ENCODE measurements at places on chromosomes 2 and 18. TPM values are rescaled to one million over a fixed set of nuclear protein-coding genes. Genes with fewer than 3 reads are reported as not detected.

GRCh38 chr2:8641301-8641965 lies 40.4 kb upstream of the ID2 start:
- DNase-seq, result no peak

Gene LINC00305
- total RNA-seq, result not detected

GRCh38 chr2:228247335-228247734 lies 65.8 kb upstream of the SPHKAP start:
- DNase-seq, result no peak

DNA sequence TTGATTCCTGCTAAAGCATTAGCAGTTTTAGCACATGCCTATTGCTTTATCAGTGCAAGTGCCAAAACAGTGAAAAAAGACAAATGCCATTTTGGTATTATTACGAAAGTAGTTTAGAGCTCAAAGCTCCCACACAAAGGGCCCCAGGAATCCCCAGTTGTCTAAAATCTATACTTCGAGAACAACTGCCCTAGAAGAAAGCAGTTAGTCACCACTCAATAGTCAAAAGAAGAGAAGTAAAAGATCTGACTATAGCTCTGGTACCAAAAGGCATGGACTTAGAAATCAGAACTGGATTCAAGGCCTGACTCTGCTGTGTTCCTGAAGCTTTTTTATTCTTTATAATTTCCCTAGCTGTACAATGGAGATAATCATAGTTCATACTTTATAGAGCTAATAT lies 21.8 kb downstream of the SCN3A start:
- DNase-seq, result no peak

GRCh38 chr2:177031438-177032180 lies 181.0 kb upstream of the HNRNPA3 start:
- DNase-seq, result no peak

Gene TRIM43
- not detected for total RNA-seq

GRCh38 chr2:79714283-79714682 lies 201.4 kb downstream of the CTNNA2 start:
- DNase-seq, result no peak

Gene LOXHD1
- 0.62 TPM for total RNA-seq

Gene ZNF397
- total RNA-seq, result 12.7 TPM

- no peak for DNase-seq
Measured at GRCh38 chr2:33395034-33395433, 81.4 kb upstream of the RASGRP3 start.

DNA sequence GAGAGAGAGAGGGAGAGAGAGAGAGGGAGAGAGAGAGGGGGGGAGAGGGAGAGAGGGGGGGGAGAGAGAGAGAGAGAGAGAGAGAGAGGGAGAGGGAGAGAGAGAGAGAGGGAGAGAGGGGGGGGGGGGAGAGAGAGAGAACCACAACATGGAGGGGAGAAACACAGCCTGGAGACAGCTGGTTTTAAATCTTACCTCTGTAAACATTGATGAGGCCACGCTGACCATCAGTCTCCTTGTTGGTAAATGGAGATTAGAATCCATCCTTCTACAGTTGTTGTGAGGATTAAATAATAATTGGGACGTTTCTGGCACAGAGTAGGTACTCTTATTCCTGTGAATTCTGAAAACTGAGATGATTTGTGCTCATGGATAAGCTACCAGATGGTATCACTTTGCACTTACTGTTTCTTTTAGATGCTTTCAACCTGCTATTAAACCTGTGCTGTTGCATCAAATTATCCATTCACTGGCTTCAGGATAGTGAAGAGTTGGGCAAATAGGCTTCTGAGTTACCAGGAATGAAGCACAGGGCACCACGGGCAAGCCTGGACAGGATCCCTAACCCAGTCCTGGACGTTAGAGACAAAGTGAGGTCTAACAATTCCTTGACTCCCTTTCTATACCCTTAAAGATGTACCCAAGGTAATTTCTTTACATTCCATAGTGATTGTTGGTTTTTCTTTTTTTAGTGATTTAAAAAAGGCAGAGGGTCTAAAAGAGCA lies 318.1 kb downstream of the ZNF521 start:
- DNase-seq, result no peak

Gene HOXD11
- not detected for total RNA-seq

GRCh38 chr2:152019732-152020131 lies 79.1 kb downstream of the CACNB4 start:
- DNase-seq, result no peak

- no peak for DNase-seq
Measured at GRCh38 chr18:12879840-12880540, 4.0 kb downstream of the PTPN2 start.

GRCh38 chr2:221397187-221397586 lies 174.9 kb downstream of the EPHA4 start:
- DNase-seq, result no peak

Gene HTR2B
- total RNA-seq, result 0.24 TPM

Gene MC2R
- not detected for total RNA-seq

DNA sequence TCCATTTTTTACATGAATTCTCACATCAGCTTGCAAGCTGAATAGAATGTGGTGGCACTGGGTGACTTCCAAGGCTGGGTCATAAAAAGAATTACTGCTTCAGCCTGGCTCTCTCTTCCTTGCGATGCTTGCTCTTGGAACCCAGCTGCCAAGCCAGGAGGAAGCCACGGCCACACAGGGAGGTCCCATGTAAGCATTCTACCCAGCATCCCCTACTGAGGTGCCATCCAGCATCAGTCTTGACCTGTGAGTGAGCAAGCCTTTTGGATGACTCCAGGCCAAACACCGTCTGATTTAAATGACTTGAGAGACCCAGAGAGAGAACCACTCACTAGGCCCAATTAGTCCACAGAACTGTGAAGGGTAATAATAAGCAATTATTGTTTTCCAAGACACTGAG lies 750.3 kb upstream of the RAB6C start:
- DNase-seq, result no peak

Gene CHRND
- total RNA-seq, result not detected

- DNase-seq, result no peak
Measured at GRCh38 chr2:224938651-224939182, 103.6 kb downstream of the DOCK10 start.

Gene TWIST2
- 1.9 TPM for total RNA-seq

Gene FAP
- 0.62 TPM for total RNA-seq

Gene EMX1
- not detected for total RNA-seq

Gene PLA2R1
- 3.0 TPM for total RNA-seq
